ENCODE measurements at places on chromosomes 12 and 14.

GRCh38 chr12:1594261-1595025, at the start of gene FBXL14:
Gene FBXL14 (minus strand): TSS chr12:1594581. CDS start chr12:1594066, 515 bp downstream.
- DNase-seq, result peak; percentile 90

- no peak for DNase-seq
Measured at GRCh38 chr14:73761618-73762355, 47.6 kb upstream of the PNMA1 start.

- DNase-seq, result no peak
Measured at GRCh38 chr14:22546722-22547071, 42.3 kb downstream of the DAD1 start.

DNA sequence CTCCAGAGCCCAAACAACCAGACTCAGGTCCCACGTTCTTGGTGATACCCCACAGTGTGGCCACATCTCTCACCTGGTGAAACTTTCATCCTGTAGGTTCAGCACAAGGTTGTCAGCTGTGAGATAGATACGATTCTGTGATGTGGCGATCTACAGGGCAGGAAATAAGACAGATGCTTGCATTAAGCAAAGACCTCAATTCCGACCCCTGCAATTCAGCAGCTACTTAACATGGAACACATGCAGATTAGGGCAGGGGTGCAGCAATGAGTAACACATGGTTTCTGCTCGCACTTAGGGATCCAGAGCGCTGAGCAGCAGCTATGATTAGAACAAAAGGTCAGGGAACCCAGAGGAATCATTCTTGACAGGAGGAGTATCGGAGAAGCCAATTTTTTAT, 4.1 kb downstream of the PHB2 start:
- no peak for DNase-seq

DNA sequence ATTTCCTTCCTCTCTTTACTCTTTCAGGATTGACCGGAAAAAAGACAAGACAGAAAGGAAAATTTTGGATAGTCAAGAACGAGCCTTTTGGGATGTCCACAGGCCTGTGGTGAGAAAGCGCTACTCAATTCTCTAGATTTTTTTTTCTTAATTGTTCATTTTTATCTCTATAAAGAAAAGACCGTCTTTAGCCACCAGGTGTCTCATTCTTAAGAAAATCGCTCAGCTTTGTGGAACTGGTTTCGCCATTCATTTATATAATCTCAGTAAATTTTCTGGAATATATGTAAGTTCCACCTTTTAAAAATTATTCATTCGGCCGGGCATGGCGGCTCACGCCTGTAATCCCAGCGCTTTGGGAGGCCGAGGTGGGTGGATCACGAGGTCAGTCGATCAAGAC, 421.1 kb downstream of the DPF3 start:
- no peak for DNase-seq

- no peak for DNase-seq
Measured at GRCh38 chr12:3881281-3881950, 8.2 kb upstream of the PARP11 start.

- DNase-seq, result peak; percentile 21
Measured at GRCh38 chr14:74841230-74842207, 34.4 kb downstream of the PROX2 start.

GRCh38 chr12:64039281-64039871, 182.7 kb downstream of the KICS2 start:
- DNase-seq, result no peak

- DNase-seq, result no peak
Measured at GRCh38 chr12:129696405-129696804, 207.4 kb downstream of the TMEM132D start.

GRCh38 chr12:39966721-39967120, 139.2 kb downstream of the SLC2A13 start:
- no peak for DNase-seq

- no peak for DNase-seq
Measured at GRCh38 chr14:23094666-23095195, at the start of gene ACIN1. Gene ACIN1 (minus strand): TSS chr14:23095136. CDS start chr14:23095112, 24 bp downstream.

GRCh38 chr14:24481622-24482324, 26.3 kb downstream of the CMA1 start:
- DNase-seq, result no peak

DNA sequence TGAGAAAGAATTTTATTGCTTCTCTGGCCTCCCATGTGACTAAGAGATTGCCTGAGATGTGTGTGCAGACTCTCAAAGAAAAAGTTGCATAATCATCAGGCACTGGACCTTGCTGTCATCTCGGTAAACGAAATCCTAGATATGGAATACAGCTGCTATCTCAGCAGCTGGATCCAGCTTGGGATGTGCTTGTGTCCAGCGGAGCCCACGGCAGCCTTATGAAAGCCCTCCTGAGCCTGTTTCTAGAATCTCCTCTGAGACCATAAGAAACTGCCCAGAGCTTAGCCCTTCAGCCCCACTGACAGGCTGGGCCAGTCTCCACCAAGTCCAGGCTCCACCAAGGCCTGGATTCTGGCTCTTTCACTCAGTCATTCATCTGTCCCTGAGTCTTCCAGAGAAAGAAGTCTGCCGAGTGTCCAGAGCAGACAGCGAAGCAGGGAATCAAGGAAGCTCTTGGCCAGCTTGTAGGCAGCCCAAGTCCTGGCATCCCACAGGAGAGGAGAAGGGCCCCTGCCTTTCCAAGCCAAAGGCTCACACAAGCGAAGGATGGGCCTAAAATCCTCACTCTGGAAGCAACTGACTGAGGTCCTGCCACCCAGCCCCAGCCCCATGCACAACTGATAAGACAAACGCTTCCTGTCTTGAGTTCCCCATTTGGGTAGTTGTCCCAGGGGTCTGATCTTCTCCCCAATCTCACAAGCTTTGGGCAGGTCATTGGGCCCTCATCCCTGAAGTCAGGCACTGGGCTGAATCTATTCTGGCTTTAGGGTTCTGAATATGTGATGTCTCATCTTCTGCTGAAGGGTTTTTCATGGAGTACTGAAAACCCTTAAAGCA, 97.8 kb downstream of the SEC23A start:
- DNase-seq, result no peak

- DNase-seq, result no peak
Measured at GRCh38 chr14:85960756-85961155, 430.8 kb downstream of the FLRT2 start.

DNA sequence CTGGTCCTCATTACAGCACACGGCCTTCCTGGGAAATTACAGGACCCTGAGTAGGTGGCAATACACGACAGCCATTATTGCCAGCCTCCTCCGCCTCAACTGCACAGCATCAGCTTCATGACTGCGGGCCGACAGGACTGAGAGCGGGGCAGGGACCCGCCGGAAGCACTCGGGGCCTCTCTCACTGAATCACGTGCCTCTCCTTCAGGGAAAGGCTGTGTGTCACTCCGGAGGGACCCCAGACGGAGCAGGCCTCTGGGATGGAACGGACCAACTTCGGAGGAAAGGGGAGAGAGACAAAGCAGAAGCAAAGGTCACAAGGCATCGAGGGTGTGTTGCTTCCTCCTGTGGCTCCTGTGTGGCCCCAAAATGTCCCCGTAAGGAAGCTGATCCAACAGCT, 90.0 kb downstream of the RNF34 start:
- no peak for DNase-seq

- no peak for DNase-seq
Measured at GRCh38 chr14:26765301-26765700, 167.5 kb upstream of the NOVA1 start.

DNA sequence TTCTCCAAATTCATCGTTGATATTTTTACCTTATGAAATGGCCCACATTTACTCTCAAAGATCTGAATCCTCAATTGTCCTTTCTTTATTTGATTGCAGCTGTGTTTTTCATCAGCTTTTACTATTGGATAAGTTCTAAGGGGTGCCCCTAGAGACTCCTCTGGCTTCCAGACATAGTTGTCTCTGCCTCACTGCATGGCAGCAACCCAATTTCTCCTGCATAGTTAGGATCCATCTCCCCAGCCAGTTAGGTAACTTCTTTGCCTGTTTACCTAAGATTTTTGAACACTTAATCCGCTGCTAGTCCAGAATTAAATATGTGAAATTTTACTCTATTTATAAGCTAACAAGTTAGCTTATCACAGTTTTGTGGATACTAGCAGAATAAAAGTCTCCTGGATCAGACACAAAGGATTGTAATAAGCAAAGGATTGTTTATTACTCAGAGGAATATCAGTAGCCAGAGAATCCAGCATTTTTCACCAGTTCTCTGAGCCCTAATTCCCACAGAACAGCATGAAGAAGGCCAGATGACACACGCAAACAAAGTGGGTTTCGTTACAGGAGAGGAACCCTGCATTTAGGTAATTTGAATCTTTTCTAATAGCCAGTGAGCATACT, 101.1 kb downstream of the BBS10 start:
- no peak for DNase-seq

DNA sequence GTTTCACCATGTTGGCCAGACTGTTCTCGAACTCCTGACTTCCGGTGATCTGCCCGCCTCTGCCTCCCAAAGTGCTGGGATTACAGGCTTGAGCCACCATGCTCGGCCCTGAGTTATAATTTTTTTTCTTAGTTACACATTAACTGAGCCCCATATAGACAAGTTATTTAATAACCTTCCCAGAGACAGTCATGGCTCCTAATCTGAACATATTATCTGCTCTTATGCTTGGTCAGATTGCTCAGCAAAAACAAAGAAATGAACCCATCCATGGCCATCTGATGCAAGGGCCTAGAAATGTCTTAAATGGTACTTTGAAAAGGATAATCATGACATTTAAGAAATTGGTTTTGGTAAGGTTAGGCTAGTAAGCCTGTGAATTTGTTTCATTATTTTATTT, 13.0 kb downstream of the SAMD15 start:
- no peak for DNase-seq

- no peak for DNase-seq
Measured at GRCh38 chr14:92982956-92983355, 60.0 kb downstream of the CHGA start.

- DNase-seq, result no peak
Measured at GRCh38 chr12:16218234-16218633, 59.3 kb downstream of the SLC15A5 start.

- DNase-seq, result no peak
Measured at GRCh38 chr12:104752016-104752415, 206.1 kb downstream of the SLC41A2 start.

GRCh38 chr14:90611936-90612335, 204.3 kb downstream of the TTC7B start:
- no peak for DNase-seq

DNA sequence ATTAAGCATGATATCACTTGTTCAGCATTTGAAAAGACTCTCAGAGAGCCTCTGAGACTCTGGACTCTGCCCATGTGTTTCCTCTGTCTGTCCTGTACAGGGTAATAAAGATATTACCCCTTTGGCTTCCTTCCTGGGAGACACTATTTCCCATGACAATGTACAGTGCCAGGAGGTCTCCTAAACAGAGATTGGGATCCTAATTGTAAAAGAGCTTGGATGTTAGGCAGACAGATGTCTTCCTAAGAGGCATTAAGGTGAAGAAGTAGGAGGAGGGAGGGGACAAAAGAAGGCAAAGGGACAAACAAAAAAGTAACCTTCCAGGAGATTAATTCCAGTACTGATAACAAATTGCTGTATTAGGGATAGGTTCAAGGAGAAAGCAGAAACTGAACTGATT, 45.5 kb upstream of the NAV3 start:
- no peak for DNase-seq

GRCh38 chr14:35218963-35219362, 73.2 kb upstream of the PSMA6 start:
- no peak for DNase-seq

- no peak for DNase-seq
Measured at GRCh38 chr14:39023939-39024871, 78.8 kb downstream of the SEC23A start.

DNA sequence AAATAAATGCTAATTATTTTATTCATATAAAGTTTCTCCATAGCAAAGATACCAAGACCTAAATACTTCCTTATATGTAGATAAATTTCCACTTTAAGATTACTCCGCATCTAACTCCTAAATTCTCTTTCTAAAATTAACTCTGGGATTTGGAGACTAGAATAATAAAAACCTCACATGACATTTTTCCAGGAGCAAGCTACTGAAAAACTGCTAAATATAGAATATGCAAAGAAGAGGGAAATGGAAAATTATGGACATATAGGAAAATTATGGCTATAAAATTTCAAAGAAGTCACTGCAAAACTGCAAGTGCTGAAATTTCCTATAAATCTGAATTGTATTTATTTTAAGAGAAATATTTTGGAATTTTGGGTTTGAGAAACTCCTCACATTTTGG, 186.2 kb downstream of the DUSP6 start:
- no peak for DNase-seq

GRCh38 chr12:46617167-46617566, 208.6 kb downstream of the SLC38A4 start:
- DNase-seq, result no peak

DNA sequence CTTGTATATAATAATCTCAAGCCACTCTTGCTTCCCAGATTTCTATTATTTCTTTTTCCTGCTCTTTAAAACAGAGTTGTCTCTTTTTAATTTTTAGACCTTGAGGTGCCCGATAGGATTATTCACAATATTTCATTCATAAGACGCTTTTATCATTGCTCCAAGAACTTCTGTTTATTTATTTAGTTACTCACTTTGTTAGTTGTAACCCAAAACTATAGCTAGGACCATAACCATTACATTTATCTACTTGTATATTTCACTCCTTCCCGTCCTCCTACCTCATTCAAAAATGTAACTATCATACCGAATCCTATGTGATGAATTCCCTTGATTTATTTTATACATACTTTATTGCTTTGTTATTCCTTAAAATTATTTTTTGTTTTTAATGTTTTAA, 7.1 kb downstream of the EIF2S3B start:
- DNase-seq, result no peak

- no peak for DNase-seq
Measured at GRCh38 chr12:89348894-89349699, 3.2 kb downstream of the DUSP6 start.

DNA sequence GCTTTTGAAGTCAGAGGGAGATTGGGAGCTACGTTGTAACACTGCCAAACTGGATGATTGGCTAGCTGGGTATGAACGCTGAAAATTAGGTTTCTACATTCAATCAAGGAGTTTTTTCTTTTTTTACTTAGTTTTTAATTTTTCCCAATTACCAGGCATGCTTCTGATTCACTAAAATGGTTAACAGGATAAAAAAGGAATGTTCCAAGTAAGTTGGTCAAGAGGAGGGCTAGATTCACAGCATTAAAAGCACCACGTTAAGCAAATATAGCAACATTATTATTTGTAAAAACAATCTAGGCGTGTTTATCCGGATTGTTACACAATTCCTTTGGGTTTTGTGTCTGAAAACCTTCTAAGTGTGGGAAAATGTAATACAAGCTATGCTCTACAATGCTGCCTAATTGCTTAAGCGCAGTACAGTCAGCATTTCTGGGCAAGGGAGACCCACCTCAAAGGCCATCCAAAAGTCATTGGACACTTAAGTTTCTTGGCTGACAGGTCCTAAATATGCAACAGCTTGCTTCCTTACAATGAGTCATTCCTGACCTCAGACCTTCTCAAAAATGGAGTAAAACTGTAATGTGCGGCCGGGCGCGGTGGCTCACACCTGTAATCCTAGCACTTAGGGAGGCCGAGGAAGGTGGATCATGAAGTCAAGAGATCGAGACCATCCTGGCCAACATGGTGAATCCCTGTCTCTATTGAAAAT, 1.2 kb downstream of the RPLP0 start:
- no peak for DNase-seq

- no peak for DNase-seq
Measured at GRCh38 chr12:16474801-16475200, 127.4 kb downstream of the MGST1 start.

All from central memory CD4-positive, alpha-beta T cell (primary cell).